ENCODE measurements at places on chromosomes 1 and 21. TPM values are rescaled to one million over a fixed set of nuclear protein-coding genes. Genes with fewer than 3 reads are reported as not detected.

- no peak for DNase-seq
Measured at GRCh38 chr1:159171688-159172501, 480 bp downstream of the CADM3 start.

LYST gene
- polyA plus RNA-seq: 4.1 TPM

DNA sequence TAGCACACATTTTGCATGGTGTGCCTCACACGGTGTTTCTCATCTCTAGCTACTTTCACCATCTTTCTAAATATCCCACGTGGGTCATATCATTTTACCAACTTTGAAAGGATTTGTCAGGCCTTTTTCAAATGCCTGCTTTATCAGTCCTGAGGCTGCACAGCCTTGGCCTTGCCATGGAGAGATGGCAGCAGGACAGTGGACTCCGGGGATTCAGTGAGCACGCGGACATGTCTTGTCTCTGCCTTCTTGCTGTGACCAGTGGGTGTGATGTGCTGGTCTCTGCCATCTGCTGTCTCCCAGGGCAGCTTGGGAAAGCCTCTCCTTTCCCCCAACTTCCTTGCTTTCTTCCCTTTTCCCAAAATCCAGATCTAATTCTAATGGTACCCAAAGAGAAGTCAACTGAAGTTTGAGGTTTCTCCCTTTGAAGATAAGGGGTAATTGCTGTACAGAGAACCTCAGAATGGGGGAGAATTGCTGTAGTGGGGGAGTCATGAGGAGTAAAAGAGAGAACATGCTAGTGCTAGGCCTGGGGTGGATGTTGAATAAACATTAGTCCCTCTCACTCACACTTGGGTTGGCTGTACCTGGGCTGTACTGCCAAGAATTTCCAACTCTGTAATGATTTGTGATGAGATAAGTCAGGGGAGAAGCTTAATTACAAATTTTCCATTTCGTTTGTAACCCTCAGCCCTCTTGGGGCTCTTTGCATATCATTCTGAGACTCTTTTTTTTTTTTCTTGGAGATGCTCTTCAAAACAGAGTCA lies 99.5 kb downstream of the GALNT2 start:
- DNase-seq: no peak

GRCh38 chr21:15401331-15401730 lies 328.5 kb upstream of the USP25 start:
- no peak for DNase-seq

DNA sequence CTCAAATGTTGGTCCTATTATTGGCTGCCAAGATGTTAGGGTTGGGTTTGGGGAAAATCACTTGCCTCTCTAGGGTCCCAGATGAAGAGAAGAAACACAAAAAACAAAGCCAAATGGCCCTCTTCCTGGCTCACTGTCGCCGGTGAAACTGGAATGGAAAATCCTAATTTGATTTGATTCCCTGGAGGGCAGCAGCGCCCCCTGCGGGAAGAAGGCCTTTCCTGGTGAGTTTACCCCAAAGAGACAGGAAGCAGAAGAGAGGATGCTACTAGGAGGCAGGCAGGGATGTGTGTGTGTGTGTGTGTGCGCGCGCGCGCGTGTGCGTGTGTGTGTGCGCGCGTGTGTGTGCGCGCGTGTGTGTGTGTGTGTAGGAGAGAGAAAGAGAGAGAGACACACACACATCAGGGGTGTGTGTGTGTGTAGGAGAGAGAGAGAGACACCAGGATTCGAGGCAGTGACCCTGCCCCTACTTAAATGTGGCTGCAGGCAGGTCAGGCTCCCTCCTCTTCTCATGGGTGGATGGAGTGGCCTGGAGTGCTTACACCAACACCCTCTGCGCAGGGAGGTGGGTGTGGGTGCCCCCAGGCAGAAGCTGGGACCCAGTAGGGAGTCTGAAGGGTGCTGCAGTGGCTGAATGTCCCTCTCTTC lies 3.1 kb upstream of the SELENON start:
- peak; percentile 61 for DNase-seq

CELF3 gene
- polyA plus RNA-seq: not detected

- DNase-seq: no peak
Measured at GRCh38 chr1:180901076-180901990, 11.4 kb upstream of the KIAA1614 start.

LEMD1 gene
- polyA plus RNA-seq: 0.69 TPM

- no peak for DNase-seq
Measured at GRCh38 chr1:25433389-25434186, 2.9 kb downstream of the MACO1 start.

DNA sequence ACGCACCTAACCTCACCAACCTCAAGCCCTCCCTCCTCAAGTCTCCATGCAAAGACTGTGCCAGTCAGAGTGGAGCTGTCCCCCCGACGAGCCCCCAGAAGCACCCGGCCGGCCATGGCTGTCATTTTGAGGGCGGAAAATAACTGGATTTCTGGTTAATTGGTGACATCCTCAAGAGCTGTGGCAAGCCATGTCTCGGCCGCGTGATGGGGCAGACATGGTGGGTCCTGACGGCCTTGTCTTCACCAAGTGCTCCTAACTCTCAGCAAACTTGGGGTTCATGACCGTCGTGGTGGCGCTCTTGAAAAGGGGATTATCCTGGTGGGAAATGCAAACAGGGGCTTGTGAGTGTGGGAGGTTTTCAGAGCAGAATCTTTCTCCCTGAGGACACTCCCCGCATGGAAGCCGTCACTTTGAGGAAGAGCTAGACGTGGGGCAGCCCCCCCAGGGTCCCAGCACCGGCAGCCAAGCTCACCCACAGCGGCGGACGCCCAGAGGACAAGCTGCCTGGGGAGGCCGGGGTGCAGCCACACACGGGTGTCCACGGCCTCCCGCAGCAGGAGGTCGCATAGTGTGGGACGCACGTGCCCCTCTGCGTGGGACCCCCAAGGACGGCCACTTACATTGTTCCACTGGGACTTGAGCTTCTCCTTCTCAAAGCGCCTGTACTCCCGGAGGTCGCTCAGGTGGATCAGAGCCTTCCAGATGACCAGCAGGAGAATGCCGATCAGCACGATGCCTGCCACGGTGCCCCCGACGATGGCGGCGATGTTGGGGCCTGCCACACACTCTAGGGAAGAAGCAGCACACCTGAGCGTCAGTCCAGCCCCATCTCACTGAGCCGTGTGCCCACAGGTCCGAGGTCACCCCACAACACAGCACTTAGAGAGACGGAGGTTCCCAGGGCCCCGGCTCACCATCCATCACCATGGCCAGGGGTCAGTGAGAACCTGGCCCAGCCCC lies 12.9 kb upstream of the PTTG1IP start:
- DNase-seq: no peak

DNA sequence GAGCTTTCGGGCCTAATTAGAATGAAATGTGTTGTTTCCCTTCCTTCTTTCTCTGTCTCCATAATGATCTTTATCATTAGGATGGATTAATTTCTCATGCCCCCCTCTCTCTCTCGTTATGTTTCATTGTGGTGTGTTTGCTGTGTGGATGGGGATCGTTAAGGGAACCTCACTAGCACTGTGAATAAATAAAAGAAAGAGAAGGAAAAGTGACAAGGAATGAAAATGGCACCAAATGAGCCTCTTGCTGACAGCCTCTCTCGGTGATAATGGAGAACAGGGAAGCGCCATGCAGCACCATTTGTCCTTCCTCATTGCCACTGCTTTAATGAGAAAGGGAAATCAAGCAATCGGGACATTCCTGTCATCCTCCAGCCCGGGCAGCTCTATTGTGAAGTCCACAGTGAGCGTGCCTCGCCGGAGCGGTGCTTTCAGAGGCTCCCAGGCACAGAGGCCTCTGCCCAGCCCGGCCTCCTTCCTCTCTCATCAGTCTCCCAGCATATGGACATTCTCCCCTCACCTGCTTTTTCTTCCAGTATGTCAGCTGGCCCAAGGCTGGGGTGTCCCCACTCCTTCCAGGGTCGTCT lies 265.7 kb upstream of the TMEM51 start:
- no peak for DNase-seq

KLHL20 gene
- 4.1 TPM for polyA plus RNA-seq

DNA sequence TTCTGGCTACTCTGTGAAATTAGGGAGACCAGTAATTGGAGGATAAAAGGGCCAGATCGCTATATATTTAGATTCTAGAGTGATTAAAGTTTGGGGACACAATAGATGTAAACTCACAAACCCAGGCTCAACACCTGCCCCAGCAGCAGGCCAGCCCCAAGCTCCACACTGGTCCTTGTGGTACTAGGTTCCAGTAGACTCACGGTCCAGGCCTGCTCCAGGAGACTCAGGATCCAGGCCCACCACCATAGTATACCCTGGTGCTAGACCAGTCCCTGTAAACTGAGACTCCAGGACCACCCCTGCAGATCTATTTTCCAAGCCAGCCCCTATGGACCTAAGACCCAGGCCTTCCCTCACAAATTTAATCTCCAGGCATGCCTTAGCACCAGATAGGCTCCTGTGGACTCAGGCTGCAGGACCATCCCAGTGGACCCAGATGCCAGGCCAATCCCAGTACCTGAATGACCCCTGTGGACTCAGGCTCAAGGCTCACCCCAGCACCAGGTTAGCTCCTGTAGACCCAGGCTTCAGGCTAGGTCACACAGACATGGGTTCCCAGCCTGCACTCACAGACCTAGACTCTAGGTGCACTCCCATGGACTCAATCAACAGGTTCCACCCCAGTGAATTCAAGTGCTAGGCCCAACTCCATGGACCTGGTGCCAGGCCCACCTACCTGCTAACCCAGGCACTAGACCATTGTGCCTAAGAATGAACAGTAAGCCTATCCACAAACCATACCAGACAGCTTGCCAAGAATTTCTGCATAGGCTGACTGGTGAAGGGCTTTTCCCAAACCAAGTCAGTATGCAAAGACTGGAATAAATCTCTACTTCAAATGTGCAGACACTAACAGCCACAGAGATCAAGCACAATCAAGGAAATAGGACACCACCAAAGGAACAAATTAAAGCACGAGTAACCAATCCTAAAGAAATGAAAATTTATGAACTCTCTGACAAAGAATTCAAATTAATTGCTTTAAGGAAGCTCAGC lies 13.8 kb upstream of the DENND1B start:
- DNase-seq: no peak

DNA sequence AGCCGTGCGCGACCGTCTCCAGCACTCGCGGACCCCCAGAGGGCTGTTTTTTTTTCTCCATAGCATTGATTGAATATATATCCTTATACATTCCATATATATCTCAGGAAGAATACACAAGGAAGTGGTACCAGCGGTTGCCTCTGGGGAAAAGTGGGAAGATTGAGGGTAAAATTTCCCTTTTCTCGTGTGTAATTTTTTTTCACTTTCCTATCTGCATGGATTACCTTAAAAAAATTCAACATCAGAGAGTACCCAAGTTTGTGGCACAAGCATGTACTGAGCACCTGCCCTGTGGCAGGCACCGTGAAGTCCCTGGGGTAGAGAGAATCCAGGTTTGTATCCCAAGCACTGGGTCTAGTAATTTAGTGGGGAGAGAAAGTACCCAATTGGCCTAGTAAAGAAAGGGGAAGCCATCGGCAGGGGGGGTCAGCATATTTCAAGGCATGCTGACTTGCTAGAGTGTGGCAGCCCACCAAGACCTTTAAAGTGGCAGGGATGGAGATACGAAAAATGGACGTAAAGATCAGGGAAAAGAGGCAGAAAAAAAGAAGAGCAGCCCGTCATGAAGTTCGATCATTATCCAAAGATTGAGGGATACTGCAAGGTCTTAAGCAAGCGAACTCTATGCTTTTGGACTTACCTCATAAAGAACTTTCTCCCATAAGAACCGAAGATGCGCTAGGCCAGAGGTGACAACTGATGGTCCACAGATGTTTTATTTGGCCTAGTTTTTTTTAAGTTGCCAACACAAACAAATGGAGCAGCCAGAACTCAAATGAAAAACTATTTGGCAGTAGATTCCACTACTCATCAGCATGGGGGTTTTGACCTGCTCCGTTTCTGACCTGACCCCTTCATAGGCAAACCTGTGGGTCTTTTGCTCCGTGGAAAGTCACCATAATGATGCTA lies 1.5 kb upstream of the HMGN1 start:
- DNase-seq: no peak
